ENCODE measurements at places on chromosomes 11 and 22.

GRCh38 chr11:108235633-108236032 lies 12.8 kb downstream of the ATM start:
- DNase-seq: no peak

GRCh38 chr11:36002196-36002595 lies 58.3 kb downstream of the LDLRAD3 start:
- DNase-seq: no peak

DNA sequence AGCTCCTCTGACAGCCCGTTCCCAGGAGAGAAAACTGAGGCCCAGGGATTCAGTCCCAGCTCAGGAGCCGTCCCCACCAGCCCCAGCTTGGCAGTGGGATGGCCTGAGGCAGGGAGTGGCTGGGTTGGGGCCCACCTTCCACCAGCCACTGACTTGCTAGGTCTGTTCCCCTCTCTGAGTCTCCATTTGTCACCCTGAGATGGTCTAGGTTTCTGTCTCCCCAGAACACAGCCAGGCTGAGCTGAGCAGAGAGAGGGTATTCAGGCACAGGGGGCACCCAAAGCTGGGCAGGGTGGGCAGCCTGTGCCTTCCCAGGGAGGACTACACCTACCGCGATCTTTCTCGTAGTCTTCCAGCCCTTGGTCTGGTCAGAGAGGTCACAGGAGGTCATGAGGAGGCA lies 95.7 kb downstream of the PDE2A start:
- DNase-seq: no peak

DNA sequence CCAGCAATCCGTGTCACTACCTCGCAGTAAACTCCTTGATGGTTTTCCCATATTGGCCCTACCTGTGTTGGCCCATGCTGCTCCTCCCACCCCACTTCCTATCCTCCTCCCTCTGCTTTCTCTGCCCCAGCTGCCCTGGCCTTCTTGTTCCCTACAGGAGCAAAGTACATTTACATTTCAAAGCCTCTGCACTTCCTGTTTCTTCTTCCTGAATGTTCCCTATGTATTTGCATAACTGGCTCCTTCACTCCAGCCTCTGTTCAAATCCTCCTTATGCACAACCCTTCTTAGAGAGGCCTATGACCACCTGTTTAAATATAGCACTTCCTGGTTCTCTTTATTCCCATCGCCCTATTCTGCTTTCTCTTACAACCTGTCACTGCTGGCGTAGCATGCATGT lies 62.2 kb downstream of the PARVA start:
- no peak for DNase-seq

DNA sequence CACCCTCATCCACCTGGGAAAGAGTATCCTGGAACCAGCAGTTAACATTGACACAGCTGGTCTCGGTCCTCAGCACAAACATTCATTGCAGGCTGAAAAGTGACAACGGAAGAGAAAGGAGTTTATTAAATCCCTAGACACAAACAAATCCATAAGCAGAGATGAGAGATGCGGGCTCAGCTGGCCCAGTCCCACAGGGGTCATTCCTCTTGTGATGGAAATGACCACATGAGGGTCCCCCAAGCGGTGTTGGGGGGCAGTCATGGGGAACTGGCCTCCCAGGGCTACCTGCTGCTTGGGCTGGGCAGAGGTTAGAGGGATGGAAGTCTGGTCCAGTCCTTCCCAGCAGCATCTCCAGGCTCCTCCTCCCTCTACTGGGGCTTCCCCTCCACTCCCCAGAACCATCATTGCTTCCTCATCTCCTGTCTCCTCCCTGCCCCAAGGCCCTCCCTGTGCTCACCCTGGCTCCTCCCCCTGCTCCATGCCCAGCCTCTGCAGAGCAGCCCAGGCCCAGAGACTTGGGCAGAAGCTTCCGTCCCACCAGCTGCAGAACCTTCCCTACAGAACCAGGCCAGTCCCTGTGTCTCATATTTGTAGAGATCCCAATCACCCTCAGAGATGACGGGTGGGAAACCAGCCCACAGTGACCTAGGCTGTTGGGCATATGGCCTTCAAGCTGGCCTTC lies 5.4 kb upstream of the IGLL5 start:
- DNase-seq: peak; percentile 43

GRCh38 chr11:123624974-123625373 lies 29.4 kb downstream of the SCN3B start:
- DNase-seq: no peak

GRCh38 chr11:3958281-3958680 lies 102.8 kb downstream of the STIM1 start:
- DNase-seq: no peak

DNA sequence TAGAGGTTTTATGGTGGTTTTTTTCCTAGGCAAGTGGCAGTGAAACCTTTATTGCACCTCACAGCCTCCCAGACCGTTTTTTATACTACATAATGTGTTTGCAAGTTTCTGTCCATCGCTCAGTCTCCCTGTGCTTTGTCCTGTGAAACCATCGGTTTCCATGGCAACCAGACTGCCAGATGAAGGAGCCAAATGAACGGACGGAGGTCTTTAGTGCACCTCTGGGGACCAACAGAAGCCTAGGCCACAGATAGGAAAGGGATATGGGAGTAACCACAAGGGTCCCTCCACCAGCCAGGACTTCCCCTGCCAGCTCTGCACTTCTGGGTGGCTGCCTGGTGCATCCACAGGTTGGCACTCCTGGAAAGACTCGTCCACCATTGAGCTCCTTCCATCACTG lies 165.0 kb downstream of the CHST1 start:
- no peak for DNase-seq

DNA sequence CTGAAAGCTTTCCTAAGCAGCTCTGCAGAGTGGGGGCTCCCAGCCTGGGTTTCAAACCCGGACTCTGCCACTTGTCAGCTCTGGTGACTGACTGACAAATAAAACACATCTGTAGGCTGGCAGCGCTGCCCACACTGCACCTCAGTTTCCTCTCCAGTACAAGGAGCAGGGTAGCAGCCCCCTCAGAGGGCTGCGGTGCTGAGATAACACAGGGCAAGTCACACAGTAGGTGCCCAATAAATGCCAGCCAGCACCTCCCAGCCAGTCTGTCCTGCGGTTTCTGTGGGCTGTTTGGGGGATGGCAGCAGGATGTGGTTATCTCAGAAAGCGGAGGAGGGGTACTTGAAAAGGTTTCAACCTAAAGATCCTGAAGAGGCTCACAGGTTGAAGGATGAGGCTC lies 1.5 kb downstream of the SYT12 start:
- DNase-seq: no peak

- no peak for DNase-seq
Observed at GRCh38 chr11:68036141-68036716, 2.6 kb upstream of the TCIRG1 start.

- no peak for DNase-seq
Observed at GRCh38 chr11:100675115-100675650, 11.9 kb upstream of the ARHGAP42 start.

DNA sequence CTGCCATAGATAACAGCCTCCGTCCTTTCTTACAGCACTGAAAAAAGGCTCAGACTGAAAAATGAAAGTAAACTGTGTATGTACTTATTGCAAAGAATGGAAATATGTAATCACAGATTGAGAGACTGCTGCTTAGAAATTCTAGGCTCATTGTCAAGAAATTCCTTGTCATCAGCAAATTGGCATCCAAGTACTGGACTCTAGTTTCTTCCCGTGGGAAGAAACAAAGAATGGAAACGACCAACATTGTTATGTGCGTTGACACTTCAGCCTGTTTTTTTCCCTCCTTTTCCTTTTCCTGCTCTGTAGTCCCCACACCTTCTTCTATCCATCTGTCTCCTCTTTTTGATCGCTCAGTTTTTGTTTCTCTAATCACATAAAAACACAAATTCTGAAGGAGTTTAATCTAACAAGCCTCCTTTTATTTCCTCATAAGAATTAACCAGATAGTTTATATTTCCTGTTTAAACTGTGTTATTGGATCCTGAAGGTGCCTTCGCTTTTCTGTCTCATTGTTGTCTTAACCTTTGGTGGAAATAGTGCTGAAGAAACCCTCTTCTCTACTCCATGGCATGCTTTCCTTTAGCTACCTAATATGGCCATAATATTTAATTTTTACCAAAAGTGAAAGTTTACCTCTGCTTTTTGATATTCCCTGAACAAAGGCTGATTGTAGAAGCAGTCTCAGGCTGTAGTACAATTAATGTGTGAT lies 20.0 kb upstream of the CASP12 start:
- DNase-seq: no peak

GRCh38 chr11:15968461-15969130 lies 387.8 kb downstream of the SOX6 start:
- DNase-seq: no peak

DNA sequence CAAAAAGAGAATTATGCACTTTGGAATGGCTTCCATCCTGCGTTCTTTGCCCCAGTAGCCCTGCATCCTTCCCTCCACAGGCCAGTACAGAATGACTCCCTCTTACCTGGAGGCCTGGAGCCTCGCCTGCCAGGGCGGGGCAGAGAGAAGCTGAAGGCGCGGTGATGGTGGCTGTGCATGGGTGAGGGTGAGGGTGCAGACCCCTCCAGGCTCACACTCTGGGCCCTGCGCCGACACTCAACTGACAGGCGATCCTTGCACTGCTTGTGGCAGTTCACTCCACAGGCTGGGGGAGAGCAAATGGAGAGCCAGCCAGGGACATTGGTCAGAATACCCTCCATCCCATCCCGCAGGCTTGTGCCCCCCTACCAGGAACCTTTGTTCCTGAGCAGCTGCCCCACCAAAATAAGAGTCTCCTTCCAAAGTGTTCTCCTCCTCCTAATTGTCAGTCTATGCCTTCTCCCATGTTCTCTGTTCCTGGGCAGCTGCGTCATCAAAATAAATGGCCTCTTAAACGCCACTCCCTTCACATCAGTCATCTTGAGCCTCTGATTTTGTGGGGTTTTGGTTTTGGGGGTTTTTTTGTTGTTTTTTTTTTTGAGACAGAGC lies 5.9 kb upstream of the NRXN2 start:
- DNase-seq: no peak

GRCh38 chr11:63663809-63664208 lies 7.4 kb downstream of the ATL3 start:
- no peak for DNase-seq

DNA sequence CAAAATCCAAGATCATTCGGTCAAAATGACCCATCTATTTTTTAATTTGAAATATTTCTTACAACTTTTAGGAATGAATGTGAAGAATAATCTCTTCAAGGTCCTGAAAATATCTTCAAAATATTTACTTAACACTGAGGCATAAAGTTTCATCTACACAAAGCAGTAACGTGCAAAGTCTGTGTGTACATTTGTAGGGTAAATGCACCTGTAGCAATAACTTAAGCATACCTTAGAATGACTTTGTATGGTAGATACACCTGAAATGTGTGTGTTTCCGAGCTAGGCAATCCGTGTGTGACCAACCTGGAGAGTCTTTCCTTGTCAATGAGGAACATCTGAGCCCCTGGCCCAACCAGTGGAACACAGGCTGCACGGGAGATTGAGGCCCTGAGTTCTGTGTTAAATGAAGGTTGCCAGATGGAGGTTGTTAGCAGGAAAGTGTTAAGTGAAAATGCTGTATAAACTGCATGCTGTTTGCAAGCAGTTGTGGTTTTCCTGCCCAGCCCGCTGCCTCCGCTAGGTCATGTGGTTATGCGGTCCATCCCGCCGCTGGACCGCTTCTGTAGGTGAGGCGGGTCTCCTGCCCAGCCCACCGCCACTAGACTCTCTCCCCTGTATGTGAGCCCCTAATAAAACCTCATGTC lies 7.6 kb upstream of the CTR9 start:
- no peak for DNase-seq

DNA sequence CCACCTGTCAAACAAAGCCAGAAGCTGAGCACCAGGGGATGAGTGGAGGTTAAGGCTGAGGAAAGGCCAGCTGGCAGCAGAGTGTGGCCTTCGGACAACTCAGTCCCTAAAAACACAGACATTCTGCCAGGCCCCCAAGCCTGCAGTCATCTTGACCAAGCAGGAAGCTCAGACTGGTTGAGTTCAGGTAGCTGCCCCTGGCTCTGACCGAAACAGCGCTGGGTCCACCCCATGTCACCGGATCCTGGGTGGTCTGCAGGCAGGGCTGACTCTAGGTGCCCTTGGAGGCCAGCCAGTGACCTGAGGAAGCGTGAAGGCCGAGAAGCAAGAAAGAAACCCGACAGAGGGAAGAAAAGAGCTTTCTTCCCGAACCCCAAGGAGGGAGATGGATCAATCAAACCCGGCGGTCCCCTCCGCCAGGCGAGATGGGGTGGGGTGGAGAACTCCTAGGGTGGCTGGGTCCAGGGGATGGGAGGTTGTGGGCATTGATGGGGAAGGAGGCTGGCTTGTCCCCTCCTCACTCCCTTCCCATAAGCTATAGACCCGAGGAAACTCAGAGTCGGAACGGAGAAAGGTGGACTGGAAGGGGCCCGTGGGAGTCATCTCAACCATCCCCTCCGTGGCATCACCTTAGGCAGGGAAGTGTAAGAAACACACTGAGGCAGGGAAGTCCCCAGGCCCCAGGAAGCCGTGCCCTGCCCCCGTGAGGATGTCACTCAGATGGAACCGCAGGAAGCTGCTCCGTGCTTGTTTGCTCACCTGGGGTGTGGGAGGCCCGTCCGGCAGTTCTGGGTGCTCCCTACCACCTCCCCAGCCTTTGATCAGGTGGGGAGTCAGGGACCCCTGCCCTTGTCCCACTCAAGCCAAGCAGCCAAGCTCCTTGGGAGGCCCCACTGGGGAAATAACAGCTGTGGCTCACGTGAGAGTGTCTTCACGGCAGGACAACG lies 11.7 kb downstream of the CXCR5 start:
- DNase-seq: no peak

GRCh38 chr22:39281126-39281525 lies 36.3 kb upstream of the PDGFB start:
- DNase-seq: no peak

DNA sequence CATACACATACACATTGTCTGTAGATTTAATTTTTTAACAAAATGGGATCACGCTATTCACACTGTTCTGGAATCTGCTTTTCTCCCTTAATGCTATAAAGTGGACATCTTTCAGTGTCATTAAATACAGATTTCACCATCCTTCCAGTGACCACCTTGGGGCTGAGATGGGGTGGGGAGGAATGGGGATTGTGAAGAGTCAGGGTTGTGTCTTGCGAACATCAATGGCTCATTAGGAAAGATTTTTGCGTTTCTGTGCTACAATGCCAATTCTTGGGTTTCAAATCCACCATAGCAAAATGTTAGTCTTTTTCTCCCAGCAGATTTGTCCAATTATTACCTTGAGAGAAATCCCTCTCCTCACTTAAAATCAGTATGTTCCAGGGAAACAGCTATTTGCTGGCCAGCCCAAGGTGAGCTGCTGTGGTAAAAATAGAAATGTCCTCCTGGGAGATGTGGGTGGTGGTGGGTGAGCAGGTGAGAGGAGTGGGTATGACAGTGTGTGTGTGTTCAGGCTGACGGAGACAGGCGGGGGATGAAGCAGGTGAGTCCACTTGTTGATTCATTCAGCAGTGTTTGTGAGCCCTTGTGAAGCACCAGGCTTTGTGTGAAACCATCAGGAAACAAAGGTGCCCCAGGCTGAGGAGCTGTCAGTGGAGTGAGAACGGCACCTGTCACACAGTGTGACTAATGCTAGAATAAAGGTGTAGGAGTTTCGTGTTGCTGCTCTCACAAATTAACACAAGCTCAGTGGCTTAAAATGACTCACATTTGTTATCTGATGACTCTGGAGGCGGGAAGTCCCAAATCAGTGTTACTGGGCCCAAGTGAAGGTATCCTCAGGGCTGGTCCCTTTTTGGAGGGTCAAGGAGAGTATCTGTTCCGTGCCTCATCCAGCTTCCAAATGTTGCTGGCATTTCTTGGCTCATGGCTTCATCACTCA lies 1.7 kb upstream of the CBX6 start:
- DNase-seq: no peak
